T-helper 2 cell (primary cell): ENCODE measurements at places on chromosomes 13 and 19.

DNA sequence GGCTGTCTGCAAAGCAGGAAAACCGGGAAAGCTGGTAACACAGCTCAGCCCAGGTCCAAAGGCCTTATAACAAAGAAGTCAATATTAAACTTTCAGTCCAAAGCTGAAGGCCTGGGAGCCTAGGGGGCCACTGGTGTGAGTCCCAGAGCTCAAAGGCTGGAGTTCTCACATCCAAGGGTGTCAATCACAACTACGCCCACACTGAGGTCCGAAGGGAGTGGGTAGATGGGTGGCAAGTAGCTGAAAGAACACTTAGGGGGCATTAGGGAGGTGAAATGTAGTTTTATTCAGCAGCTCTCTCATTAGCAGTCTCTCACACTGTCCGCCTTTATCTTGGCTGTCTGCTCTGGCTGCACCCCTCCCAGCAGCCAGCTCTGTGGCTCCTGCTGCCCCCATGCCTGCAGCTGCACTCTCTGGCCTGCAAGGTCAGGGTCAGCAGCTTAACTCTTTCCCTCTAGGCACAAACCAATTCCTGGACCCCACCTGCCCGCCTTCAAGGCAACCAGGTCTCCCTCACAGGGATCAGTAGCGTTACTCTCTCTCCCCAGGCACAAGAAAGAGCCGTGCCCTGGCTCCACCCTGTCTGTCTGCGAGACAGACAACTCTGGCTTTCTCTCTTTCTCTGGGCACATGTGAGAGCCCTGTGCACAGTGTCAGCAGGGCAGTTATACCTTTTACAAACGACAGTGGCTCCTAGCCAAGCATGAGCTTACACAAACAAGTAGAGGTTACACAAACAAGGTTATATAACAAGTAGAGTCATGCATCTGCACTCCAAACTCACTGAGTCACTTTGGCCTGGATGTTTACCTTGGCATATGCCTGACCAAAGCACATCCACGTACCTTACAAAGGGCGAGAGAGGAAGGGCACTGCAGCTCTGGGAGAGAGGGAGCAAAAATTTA lies 249.4 kb upstream of the PCDH20 start:
- DNase-seq = no peak

- DNase-seq = no peak
Observed at GRCh38 chr13:21138561-21138960, 37.8 kb downstream of the SKA3 start.

DNA sequence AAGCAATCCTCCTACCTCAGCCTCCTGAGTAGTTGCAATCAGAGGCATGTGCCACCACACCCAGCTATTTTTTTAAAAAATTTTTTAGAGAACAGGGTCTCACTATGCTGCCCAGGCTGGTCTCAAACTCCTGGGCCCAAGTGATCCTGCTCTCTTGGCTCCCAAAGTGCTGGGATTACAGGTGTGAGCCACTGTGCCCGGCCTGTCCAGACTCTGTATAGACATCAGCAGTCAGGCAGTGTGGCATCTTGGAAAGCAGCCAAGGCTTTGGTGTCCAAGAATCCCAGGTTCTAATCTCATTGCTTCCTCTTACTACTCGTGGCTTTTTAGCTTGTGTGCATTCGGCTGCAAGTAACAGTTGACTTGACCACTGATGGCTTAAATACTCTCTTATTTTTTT lies 43.4 kb downstream of the BICRA start:
- DNase-seq = no peak

DNA sequence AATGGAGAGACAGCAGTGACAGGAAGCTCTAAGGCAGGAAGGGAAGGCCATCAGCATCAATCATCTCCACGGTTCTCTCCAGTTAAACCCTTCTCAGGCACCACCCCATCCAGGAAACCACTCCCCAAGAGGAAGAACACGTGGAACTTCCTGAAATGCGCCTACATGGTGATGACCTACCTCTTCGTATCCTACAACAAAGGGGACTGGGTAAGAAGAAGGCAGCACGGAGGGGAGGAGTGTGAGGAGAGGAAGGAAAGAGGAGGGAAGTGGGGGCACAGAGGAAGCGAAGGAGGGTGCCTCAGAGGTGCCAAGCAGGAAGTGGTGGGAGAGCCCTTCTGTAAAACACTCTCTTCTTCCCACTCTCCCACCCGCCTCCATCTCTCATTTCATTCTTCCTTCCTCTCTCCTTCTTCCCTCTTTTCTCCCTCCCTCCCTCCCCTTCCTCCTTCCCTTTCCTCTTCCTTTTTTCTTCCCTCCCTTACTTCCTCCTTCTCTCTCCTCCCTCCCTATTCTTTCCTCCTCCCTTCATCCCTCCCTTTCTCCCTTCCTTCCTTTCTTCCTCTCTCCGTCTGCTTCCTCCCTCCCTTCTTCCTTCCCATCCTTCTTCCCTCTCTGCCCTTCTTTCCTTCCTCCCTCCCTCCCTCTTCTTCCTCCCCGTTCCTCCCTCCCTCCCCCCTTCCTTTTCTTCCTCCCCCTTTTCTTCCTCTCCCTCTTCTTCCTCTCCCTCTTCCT lies 12.6 kb downstream of the ZSCAN5A start:
- no peak for DNase-seq

GRCh38 chr13:91358387-91358782 lies 10.9 kb downstream of the MIR17HG start:
- no peak for DNase-seq

- DNase-seq = peak; percentile 19
Observed at GRCh38 chr19:38319421-38320258, at the start of gene KCNK6. KCNK6 (plus strand) TSS chr19:38319845; CDS start chr19:38319951, 106 bp downstream.

GRCh38 chr13:22040810-22041364 lies 370.0 kb downstream of the FGF9 start:
- no peak for DNase-seq

DNA sequence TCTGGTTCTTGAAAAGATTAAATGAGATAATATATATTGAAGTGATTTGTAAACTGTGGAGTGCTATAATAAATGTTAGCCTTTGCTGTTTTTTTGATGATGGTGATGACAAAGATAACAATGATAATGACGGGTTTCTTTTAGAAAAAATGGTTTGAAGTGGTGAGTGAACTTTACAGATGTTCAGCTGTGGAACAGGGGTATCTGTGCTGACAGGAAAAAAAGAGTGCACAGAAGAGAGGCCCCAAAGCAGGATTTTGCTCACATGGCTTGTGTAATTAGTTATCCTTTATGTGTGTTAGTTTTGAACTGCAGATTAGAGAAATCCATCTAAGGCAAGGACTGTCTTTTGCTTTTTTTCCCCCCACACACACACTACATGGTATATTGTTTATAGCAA lies 119.2 kb downstream of the CYSLTR2 start:
- DNase-seq = no peak

GRCh38 chr19:17725422-17726078 lies 6.3 kb downstream of the MAP1S start:
- no peak for DNase-seq

- DNase-seq = no peak
Observed at GRCh38 chr19:5048727-5049553, 80.0 kb downstream of the KDM4B start.

DNA sequence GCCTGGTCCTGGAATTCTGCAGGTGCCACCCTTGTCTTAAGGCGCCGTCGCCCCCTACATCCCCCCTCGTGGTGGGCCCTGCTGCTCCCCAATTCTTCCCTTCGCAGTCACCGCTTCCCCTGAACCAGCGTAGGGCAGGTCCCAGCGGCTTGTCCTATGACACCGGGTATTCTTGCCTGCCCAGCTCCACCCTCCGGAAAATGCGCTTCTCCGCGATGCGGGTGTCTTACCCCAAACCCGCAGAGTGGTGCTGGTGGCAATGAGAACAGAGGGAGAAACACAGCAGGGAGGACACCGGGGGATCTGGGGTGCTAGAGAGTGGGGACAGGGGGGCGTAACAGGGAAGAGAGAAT lies 9.0 kb downstream of the ZNF808 start:
- peak; percentile 71 for DNase-seq

GRCh38 chr19:43784241-43784980 lies 3.6 kb upstream of the KCNN4 start:
- no peak for DNase-seq

DNA sequence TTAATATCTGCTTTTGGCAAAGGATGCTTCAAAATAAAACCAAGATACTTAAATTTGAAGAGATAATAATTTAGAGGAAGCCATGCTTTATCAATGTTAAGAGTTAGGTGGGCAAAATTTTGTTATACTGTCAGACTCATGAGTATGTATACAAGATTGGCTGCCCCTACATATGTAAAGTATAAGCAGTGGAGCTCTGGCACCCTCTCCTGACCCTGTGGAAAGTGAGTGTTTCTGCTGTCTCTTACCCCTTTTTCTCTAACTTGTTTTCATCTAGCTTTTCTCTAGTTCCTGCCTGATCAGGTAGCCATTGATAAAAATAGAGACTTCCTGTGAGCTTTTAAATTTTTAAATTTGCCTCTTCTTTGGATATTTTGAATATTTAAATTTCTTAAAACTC lies 710.9 kb upstream of the SPRY2 start:
- DNase-seq = no peak

GRCh38 chr13:74870865-74871264 lies 611.1 kb downstream of the TBC1D4 start:
- DNase-seq = no peak

GRCh38 chr13:110380359-110381028 lies 73.4 kb downstream of the COL4A2 start:
- DNase-seq = no peak

DNA sequence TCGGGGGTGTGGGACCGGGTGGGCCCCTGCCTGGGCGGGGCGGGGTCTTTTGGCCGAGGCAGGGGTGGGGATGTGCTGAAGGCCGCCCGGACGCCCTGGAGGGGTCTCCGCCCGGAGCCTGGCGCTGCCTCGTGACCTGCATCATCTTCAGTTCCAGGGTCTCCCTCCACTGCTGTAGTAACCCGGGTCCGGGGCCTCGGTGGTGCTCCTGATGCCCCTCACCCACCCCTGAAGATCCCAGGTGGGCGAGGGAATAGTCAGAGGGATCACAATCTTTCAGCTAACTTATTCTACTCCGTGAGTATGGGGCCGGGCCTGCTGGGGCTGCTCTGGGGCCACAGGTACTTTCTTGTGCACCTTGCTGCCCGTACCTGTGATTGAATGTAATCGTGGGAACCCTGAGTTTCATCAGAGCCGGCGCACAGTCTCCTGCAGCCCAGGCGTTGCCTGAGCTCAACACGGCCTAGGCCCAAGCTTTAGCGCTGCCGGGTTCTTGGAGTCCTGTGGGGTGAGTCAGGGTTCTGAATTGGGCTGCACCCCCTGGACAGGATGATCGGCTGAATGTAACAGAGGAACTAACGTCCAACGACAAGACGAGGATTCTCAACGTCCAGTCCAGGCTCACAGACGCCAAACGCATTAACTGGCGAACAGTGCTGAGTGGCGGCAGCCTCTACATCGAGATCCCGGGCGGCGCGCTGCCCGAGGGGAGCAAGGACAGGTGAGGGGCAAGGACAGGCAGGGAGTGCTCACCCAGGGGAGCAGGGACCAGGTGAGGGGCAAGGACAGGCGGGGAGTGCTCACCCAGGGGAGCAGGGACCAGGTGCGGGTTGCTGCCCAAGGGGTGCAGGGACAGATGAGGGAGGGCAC lies 10.5 kb downstream of the PEAK3 start:
- no peak for DNase-seq

DNA sequence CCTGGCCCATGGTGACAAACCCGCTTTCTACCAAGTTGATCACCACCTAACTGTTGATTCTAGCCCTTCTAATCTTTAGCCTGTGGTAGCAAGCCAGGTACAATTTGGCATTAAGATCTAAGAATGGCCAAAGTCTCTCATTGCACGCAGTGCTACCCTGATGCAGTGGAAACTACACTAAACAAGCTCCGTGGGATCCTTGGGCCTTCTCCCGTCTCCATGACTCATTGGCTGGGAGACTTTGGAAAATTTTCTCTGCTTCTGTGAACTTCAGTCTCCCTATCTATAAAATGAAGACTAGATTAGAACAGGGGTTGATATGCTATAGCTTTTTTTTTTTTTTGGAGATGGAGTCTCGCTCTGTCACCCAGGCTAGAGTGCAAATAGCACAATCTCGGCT lies 223.0 kb downstream of the TSHZ3 start:
- no peak for DNase-seq

DNA sequence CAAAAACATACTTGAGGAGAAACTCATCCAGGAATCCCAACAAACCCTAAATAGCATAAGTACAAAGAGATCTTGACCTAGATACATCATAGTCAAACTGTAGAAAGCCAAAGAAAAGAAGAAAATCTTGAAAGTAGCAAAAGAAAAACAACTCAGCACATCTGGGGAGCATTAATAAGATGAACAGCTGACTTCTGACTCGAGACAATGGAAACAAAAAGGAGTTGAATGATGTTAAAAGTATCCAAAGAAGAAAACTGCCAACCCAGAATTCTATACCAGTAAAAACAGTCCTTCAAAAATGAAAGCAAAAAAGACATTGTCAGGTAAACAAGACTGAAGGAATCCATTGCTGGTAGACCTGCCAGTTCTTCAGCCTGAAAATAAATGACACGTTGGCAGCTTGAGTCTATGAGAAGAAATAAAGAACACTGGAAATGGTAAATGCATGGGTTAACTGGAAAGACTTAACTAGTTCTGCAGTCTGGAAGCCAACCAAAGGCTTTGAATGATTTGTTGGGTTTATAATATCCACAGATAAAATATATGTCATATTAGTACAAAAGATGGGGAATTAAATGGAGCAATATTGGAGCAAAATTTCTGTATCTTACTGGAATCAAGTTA lies 46.8 kb downstream of the TSSK6 start:
- DNase-seq = no peak
